ENCODE measurements at places on chromosomes 1 and 21.

GRCh38 chr1:22662318-22662717 lies 9.3 kb downstream of the C1QB start:
- peak; percentile 35 for DNase-seq

DNA sequence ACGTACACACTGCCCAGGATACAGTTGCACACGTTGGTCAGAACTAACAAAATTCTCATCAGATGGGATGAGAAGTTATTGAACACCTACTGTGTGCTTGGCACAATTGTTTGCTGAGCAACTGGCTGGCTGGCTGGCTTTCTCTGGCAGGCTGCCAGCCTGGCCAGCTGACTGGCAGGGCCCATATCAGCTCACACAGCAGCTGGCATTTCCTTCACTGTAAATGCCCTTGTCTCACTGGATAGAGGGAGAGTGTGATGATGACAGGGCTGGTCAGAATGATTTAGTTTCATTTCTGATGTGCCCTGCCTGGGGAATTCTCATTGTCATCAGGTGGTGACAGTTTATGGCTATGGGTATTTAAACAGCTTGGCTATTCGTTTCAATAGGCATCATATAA lies 15.8 kb downstream of the CAMK2N1 start:
- DNase-seq, result peak; percentile 49

GRCh38 chr1:111442457-111442856 lies 6.6 kb downstream of the WDR77 start:
- no peak for DNase-seq

DNA sequence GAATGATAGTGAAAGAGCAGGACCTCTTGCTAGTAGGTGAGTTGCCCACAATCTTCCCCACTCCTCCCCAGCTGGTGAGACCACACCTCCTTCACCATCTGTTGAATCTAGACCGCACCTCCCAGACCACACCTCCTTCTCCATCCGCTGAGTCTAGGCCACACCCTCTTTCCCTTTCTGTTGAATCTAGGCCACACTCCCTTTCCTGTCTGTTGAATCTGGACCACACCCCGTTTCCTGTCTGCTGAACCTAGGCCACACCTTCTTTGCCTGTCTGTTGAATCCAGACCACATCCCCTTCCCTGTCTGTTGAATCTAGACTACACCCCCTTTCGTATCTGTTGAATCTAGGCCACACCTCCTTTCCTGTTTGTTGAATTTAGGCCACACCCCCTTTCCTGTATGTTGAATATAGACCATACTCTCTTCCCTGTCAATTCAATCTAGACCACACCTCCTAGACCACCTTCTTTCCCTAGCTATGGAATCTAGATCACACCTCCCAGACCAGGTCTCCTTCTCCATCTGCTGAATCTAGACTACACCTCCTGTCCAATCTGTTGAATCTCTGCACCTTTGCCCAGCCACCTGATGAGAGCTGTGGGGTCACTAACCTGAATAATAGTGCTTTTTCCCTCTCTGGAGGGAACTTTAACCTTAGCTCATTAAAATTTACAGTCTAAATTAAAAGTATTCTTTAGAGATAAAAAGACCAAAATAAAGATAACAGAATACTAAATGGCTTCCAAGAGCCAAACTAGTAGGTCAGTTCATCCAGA lies 116.3 kb downstream of the DAB1 start:
- DNase-seq, result peak; percentile 73
